IMR-90 (cell line): ENCODE measurements at places on chromosomes 6 and 20.

- DNase-seq = peak; percentile 90
These were observed 81.8 kb downstream of the SGK1 start for GRCh38 chr6:134235937-134236751.

DNA sequence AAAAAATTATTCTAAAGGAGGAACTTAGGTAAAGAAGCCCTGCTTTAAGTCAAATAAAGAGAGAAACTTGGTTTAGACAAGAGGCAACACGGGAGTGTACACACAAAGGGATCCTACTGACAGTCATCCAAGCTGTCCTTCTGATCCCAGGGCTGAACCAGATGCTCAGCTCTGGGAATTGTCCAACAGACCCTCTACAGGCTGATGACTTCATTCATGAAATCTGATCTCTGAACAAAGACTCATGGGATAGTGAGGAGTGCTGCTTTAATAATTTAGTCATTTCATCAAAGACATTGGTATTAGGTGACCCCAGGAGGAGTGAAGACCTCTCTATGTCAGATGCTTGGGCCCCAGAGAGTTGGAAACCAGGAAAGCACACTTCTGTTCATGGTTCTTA is 65.6 kb upstream of the ARMH2 start:
- peak; percentile 85 for DNase-seq

GRCh38 chr20:2626853-2627541 is 25.4 kb upstream of the NOP56 start:
- DNase-seq = peak; percentile 51

- DNase-seq = no peak
These were observed 2.6 kb upstream of the LIN28B start for GRCh38 chr6:104954190-104954797.

DNA sequence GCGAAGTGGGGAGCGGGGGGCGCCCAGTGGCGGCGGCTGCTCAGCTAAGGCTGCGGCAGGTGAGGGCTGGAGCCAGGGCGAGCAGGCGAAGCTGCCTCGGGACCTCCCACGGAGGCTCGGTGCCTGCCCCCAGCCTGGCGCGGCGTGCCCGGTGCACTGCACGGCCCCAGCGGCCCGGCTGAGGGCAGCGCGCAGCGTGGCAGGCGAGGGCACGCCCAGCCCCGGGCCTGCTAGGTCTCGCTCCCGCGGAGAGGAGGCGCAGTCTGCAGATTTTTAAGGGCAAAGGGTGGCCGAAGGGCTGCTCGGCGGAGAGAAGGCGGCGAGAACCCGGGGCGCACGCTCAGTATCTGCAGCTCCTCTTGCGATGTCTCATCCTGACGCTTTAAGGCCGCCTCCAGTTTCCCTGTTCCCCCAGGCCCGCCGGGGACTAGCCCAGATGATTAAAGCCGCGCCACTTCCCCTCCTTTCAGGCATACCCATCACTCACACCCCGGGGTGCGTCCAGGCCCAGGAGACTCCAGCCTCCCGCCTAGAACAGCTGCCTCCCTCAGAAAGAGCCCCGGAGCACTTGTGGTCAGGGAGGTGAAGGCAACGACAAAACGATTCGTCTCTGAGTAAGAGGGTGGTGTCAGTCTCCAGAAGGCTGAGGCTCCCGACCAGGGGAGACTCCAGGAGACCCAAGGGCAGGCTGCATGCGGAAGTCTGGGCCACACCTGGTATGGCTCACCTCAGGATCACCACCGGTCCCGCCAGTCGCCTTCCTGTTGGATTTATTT is at the start of gene FERMT1:
Gene FERMT1 (minus strand): TSS at position 158 of the 776 bp plus-strand sequence. CDS start 3,476 bp downstream, outside the sequence.
- DNase-seq = peak; percentile 54

DNA sequence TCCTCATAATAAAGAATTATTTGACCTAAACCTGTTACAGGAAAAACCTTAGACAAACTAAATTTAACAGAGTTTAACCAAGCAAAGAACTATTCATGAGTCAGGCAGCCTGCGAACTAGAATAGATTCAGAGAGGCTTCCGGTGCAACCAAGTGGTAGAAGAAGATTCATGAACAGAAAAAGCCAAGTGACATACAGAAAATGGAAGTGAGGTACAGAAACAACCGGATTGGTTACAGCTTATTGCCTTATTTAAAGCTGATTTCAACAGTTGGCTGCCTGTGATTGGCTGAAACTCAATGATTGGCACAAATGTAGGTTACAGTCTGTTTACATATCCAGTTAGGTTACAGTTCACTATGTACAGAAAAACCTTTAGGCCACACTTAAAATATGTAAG is 10.1 kb downstream of the PPP1R3G start:
- DNase-seq = peak; percentile 71

- DNase-seq = peak; percentile 0
These were observed 38.8 kb upstream of the FOXA2 start for GRCh38 chr20:22623211-22623610.

DNA sequence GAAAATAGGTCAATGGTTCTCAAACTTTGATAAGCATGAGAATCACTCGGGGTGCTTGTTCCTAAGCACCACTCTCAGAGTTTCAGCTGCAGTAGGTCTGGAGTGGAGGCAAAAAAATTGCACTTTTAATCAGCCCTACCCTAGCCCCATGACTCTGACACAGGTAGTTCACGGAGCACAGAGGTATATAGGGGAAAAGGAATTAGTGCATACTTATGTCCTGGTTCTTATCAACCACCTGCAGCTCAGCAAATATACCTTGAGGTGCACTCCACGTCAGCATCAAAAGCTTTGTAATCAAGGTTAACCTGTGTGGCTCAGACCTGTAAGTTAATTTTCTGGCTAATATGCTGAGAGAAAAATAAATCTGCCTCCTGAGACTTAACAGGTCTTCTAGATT is 138.8 kb upstream of the HMGN3 start:
- no peak for DNase-seq

- no peak for DNase-seq
These were observed 199.2 kb downstream of the CD83 start for GRCh38 chr6:14316651-14317386.
